Hepatocyte (in vitro differentiated cells): ENCODE measurements at places on chromosomes 5 and 9. TPM values are rescaled to one million over a fixed set of nuclear protein-coding genes. Genes with fewer than 3 reads are reported as not detected.

The KCNN2 gene
- total RNA-seq, result 3.2 and 3.9 TPM in 2 replicates

The SHISAL2B gene
- total RNA-seq, result not detected in 2 replicates

DNA sequence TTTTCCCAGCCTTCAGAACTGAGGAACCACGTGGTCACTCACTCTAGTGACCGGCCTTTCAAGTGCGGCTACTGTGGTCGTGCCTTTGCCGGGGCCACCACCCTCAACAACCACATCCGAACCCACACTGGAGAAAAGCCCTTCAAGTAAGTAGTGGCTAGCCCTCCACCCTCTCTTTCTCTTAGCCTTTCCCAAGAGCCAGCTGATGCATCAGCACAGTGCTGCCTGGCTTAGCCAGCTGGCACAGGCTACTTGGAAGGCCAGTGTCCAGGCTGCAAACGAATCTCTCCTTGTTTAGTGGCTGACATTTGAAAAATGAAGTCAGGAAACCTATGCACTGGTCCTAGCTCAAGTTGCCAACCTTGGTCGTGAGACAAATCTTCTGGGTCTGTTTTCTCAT lies 91.1 kb downstream of the PRDM6 start:
- no peak overlapping the region for H3K4me3 ChIP-seq
- peak overlapping the region; percentile 22 for H3K27ac ChIP-seq
- peaks cover 26% of the 10 kb centered on the region for H3K4me1 ChIP-seq
- DNase-seq, result no peak

GRCh38 chr9:36148311-36149051 lies 11.9 kb downstream of the GLIPR2 start:
- no peaks in the 10 kb centered on the region for H3K27me3 ChIP-seq
- peak; percentile 87 for DNase-seq
- H3K4me3 ChIP-seq, result no peak overlapping the region
- peak overlapping the region; percentile 6 for H3K27ac ChIP-seq
- H3K36me3 ChIP-seq, result no peaks in the 10 kb centered on the region

- H3K27me3 ChIP-seq, result no peaks in the 10 kb centered on the region
- no peaks in the 10 kb centered on the region for H3K36me3 ChIP-seq
- H3K4me1 ChIP-seq, result peaks cover 6% of the 10 kb centered on the region
- H3K27ac ChIP-seq, result no peak overlapping the region
Measured at GRCh38 chr9:89433826-89434225, 64.1 kb downstream of the SEMA4D start.

DNA sequence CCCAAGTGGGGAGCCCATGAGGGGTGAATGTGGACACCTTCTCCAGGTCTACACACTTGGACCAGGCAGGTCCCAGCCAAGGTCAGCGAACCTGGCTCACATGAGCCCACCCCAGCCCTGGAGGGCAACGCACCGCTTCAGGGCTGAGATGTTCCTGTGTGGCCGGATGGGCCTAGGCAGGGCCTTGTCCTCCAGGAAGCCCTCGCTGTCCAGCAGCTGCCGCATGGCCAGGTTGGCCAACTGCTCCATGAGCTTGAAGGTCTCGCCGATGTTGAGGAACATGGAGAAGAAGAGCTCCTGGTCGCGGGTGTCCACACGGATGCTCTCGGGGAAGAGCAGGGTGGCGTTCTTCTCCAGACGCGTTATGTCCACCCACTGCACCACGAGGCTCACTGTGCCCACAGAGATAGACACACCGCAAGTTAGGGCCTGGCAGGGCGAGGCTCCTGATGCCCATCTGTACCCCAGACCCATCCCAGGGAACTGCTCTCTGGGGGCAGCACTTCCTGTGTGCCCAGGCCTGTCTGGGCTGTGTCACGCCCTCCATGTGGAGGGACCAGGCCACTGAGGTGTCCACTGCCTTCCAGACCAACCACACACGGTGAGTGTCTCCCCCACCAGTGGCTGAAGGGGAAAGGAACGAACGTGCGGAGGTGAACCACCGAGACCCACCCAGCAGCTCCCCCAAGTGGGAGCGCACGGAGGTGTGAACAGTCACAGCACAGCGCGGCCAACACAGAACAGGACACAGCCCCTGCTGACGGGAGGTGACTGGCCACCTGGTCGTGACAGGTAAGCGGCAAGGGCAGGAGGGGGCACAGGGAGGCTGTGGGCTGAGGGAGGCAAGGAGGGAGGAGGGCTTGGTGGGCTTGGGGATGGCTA lies 14.4 kb downstream of the TBC1D9B start:
- no peak overlapping the region for H3K27ac ChIP-seq
- no peaks in the 10 kb centered on the region for H3K4me1 ChIP-seq
- H3K27me3 ChIP-seq, result no peaks in the 10 kb centered on the region
- DNase-seq, result no peak

DNA sequence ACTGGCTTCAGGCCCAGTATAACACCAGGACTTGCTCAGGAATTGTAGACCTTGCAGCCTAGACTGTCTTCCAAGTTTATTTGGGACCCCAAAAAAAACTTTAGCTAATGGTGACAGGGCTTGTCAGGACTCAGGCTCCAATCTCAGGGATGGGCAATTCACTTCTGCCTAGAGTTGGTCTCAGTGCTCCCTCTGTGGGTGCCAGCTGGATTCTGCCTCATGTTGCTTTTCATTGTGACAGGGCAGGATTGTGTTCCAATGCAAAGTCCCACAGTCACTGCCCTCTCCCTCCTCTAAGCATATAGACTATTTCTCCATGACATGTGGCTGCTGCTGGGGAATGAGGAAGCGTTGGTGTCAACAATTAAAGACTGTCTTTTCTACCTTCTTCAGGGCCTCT lies 174.7 kb downstream of the CYLC2 start:
- no peak for DNase-seq
- H3K4me3 ChIP-seq, result no peak overlapping the region
- H3K36me3 ChIP-seq, result no peaks in the 10 kb centered on the region
- no peak overlapping the region for H3K27ac ChIP-seq
- no peaks in the 10 kb centered on the region for H3K4me1 ChIP-seq

- no peak overlapping the region for H3K4me3 ChIP-seq
- no peak overlapping the region for H3K27ac ChIP-seq
- DNase-seq, result no peak
- no peaks in the 10 kb centered on the region for H3K27me3 ChIP-seq
- H3K36me3 ChIP-seq, result no peaks in the 10 kb centered on the region
- no peaks in the 10 kb centered on the region for H3K4me1 ChIP-seq
Measured at GRCh38 chr9:86839522-86839921, 107.8 kb downstream of the GAS1 start.
